Left lung (tissue), 14 donors: ENCODE measurements at places on chromosomes 12 and 14. TPM values are rescaled to one million over a fixed set of nuclear protein-coding genes. Genes with fewer than 3 reads are reported as not detected.
A peak's percentile ranks its signal among the peaks of the same experiment; 100 is the strongest.

DNA sequence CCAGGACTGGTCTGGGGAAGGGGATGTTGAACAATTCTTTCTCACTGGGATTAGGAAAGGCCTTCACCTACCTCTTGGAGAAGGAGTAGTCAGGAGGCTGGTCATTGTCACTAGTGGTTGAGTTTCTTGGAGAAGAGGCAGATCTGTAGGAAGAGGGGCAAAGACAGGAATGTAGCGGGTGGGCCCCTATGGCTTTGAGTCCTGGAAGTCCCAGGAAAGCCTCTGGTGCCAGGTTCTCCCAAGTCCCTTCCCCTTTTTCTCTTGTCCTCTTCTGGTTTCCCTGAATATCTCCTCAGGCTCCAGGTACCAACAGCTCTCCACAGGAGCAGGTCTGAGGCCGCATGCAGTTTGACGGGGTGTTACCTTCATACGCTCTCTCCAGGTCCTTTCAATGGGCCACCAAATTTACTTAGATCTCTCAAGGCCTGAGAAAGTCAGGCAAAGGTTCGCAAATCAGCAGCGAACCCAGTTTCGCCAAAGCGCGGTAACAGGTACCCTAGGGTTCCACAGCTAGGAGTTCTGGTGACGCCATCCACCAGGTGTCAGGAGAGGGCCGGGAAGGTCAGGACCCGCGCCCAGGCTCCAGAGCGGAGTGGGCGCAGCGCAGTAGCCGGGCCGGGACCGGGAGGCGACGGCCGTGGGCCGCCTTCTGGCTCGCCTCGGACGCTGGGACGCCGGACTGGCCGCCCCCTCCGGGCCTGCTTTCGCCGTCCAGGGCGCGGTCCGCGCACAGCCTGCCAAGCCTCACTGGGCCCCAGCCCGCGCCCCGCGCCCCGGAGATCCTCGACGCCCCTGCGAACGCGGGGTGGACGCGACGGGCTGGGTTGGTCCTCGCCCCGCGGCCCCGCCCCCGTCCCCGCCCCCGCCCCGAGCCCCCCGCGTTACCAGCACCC is 795 bp downstream of the SMAGP start:
- peak overlapping the region; percentile 79 for H3K27ac ChIP-seq
- peaks cover 24% of the 10 kb centered on the region for H3K4me1 ChIP-seq
- H3K36me3 ChIP-seq, result no peaks in the 10 kb centered on the region
- no peak for DNase-seq
- peaks cover 26% of the 10 kb centered on the region for H3K27me3 ChIP-seq

GRCh38 chr12:27561535-27562350 is 37.7 kb downstream of the PPFIBP1 start:
- peak overlapping the region; percentile 21 for H3K27ac ChIP-seq
- DNase-seq, result no peak
- H3K36me3 ChIP-seq, result no peaks in the 10 kb centered on the region
- H3K4me3 ChIP-seq, result no peak overlapping the region

The OVCH1 gene
- polyA plus RNA-seq, result 0.04 TPM

- no peak overlapping the region for H3K4me3 ChIP-seq
- H3K27ac ChIP-seq, result no peak overlapping the region
- no peaks in the 10 kb centered on the region for H3K36me3 ChIP-seq
- no peaks in the 10 kb centered on the region for H3K27me3 ChIP-seq
Observed at GRCh38 chr14:70780396-70781075, 28.8 kb downstream of the MAP3K9 start.

The NYNRIN gene
- 101 TPM for polyA plus RNA-seq

DNA sequence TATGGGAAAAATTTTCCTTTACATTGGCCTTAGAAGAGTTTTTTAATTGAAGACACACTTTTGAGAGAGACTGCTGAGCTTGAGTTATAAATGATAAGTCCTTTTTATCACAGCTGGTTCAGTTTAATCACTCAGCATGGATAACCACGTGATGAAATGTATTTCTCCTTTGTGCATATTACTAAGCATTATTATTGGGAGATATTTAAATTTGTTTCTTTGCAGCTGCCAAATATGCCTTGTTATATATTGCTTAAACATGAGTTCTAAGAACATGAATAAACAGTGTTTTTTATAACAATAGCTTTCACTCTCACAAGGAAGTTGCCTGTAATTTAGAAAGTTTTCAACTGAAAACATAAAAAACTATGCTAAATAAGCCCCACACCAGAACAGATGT is 293.5 kb upstream of the LRFN5 start:
- H3K27me3 ChIP-seq, result no peaks in the 10 kb centered on the region
- H3K4me1 ChIP-seq, result no peaks in the 10 kb centered on the region
- no peaks in the 10 kb centered on the region for H3K36me3 ChIP-seq
- DNase-seq, result peak; percentile 10

- H3K27me3 ChIP-seq, result no peaks in the 10 kb centered on the region
- no peaks in the 10 kb centered on the region for H3K4me1 ChIP-seq
Observed at GRCh38 chr14:106459971-106460730, 933.8 kb downstream of the TMEM121 start.

The CLEC6A gene
- polyA plus RNA-seq, result not detected

DNA sequence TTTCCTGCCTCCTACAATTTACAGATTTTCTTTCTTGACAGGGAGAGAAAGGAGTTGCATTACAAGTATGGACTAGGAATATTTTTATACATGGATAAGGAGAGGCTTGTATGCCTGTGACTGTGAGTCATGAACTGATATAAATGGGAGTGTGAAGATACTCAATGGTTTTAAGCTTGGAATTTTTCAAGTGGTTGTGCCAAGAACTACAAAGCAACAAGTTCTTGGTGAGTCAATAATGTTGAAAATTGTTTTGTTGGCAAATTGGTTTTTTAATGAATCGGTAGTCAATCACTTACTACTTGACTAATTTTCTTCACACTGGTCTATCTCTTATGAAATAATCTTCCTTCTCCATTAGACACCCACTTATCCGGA is 58.9 kb upstream of the HMGA2 start:
- H3K4me3 ChIP-seq, result no peak overlapping the region
- H3K27ac ChIP-seq, result no peak overlapping the region
- H3K4me1 ChIP-seq, result no peaks in the 10 kb centered on the region

The ANKS1B gene
- polyA plus RNA-seq, result 16.4 TPM

DNA sequence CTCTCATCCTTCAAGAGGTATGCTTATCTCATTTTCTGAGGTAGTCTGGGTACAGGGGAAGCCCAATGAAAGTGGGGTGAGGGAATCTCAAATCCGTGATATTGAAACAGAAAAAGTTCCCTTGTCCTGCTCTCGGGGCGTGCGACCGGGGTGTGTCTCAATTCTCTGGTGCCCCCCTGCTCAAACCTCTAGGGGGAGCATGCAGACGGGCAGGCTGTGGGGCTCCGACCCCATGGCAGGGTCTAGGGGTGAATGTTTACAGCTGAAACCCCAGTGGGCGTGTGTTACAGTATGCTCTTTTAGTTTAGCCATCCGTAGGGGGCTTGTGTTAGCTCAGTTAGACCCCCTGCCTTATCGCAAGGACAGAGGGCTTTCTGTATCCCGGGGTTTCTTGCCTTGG is 68.7 kb downstream of the PTPRQ start:
- no peaks in the 10 kb centered on the region for H3K27me3 ChIP-seq
- H3K36me3 ChIP-seq, result no peaks in the 10 kb centered on the region
- H3K27ac ChIP-seq, result no peak overlapping the region
- H3K4me1 ChIP-seq, result no peaks in the 10 kb centered on the region
- no peak for DNase-seq

- no peaks in the 10 kb centered on the region for H3K4me1 ChIP-seq
- peak overlapping the region; percentile 28 for H3K27ac ChIP-seq
- H3K4me3 ChIP-seq, result no peak overlapping the region
- no peak for DNase-seq
Observed at GRCh38 chr14:58730792-58731464, 93.2 kb downstream of the DACT1 start.

DNA sequence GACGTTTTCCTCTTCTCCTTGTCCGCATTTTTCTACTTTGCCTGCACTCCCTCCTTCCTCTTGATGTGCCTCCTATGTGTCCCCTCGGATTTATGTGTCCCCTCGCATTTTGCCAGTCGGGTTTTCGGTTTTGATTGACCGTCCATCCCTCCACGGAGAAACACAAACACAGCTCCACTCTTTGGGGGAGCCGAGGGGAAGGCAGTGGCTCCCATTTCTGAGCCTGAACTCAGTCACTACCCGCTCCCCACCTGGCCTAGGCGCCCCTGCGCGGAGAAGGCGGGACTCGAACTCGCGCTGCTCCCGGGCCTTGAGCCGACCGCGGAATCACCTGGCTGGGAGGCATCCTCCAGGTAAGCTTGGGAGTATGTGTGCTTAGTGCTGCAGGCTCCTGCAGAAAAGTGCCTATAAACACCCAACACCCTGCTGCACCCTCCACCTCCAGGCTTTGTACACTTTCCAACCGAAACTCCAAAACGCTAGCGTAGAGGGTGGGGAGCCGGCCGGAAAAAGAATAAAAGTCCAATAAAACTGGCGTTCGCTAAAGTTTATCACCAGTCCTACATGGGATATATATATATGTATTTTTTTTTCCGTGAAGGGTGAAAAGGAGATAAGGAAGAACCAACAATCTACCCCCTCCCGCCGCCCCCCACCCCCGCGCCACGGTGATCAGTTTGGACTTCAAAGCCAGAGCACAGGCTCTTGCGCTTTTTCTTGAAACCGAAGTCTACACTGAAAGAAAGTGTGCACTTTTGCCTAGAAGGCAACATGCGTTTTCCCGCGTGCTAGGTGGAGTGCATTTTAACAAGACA is 3.3 kb upstream of the CCND2 start:
- no peaks in the 10 kb centered on the region for H3K36me3 ChIP-seq
- peak overlapping the region; percentile 78 for H3K4me3 ChIP-seq
- H3K27me3 ChIP-seq, result peaks cover 91% of the 10 kb centered on the region
- no peak for DNase-seq
- H3K4me1 ChIP-seq, result peaks cover 65% of the 10 kb centered on the region

GRCh38 chr12:54463034-54463433 is 10.4 kb downstream of the GTSF1 start:
- no peak for DNase-seq
- H3K27ac ChIP-seq, result no peak overlapping the region
- peaks cover 3% of the 10 kb centered on the region for H3K4me1 ChIP-seq
- peaks cover 16% of the 10 kb centered on the region for H3K27me3 ChIP-seq
- no peak overlapping the region for H3K4me3 ChIP-seq
- no peaks in the 10 kb centered on the region for H3K36me3 ChIP-seq

- H3K27ac ChIP-seq, result no peak overlapping the region
- H3K27me3 ChIP-seq, result no peaks in the 10 kb centered on the region
- no peak overlapping the region for H3K4me3 ChIP-seq
- no peak for DNase-seq
- H3K36me3 ChIP-seq, result no peaks in the 10 kb centered on the region
Observed at GRCh38 chr14:37019488-37019887, 152.9 kb downstream of the SLC25A21 start.

The ESRRB gene
- polyA plus RNA-seq, result 0.41 TPM

The SAMD15 gene
- polyA plus RNA-seq, result 4.7 TPM

The ALX1 gene
- not detected for polyA plus RNA-seq

The NKX2-1 gene
- 148 TPM for polyA plus RNA-seq

DNA sequence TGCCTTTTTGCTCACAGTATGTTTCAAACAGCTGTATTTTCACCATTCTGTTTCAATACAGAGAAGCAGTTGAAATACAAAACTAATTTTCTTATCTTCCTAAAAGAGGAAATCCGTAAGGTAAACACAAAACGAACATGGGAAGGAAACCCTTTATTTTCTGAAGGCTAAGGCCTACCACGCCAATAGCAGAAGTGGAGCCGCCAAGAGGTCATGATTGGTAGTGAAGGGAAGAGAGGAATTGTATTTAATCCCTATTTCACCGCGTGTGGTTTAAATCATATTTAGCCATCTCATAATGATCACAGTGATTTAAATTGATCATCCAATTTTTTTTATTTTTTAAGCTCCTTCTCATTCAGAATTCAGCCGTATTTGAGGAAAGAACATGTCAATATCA is 398.2 kb downstream of the PRKD1 start:
- no peaks in the 10 kb centered on the region for H3K4me1 ChIP-seq
- H3K4me3 ChIP-seq, result no peak overlapping the region
- no peaks in the 10 kb centered on the region for H3K27me3 ChIP-seq
- no peak overlapping the region for H3K27ac ChIP-seq

DNA sequence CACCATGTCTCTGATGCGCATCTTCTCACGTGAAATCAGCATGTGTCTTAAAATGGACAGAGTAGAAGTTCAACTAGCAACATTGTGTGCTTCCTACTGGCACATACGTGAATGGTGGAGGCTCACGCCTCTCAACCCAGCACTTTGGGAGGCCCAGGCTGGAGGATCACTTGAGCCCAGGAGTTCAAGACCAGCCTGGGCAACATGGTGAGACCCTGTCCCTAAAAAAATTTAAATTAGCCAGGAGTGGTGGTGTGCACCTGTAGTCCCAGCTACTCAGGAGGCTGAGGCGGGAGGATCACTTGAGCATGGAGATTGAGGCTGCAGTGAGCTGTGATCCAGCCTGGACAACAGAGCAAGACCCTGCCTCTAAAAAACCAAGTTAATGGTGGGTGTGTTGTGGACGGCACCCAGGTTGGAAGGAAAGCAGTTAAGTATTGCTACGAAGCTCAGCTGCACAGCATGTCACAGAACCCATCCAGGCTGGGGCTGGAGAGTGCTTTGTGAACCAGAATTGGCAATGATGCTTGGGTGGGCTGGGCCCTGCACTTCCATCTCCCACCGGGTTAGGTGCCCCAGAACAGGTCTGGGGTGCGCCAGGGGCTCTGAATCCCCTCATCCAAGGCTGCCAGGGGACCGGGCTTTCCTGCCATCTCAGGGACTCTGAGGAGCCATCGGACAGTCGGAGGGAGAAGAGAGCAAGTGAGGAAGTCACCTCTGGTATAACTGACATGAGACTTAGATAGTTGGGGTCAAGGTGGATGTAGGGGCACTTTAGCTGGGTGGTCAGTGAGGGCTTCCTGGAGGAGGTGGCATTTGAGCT is 33.0 kb upstream of the ULK1 start:
- H3K4me1 ChIP-seq, result peaks cover 5% of the 10 kb centered on the region
- H3K4me3 ChIP-seq, result no peak overlapping the region
- no peaks in the 10 kb centered on the region for H3K36me3 ChIP-seq
- no peaks in the 10 kb centered on the region for H3K27me3 ChIP-seq
- H3K27ac ChIP-seq, result peak overlapping the region; percentile 80

The ERC1 gene
- polyA plus RNA-seq, result 36.3 TPM

- DNase-seq, result no peak
- H3K27ac ChIP-seq, result peak overlapping the region; percentile 37
- peaks cover 89% of the 10 kb centered on the region for H3K36me3 ChIP-seq
- no peaks in the 10 kb centered on the region for H3K27me3 ChIP-seq
- H3K4me1 ChIP-seq, result peaks cover 9% of the 10 kb centered on the region
Observed at GRCh38 chr12:116717466-116718437, 20.1 kb downstream of the SPRING1 start.
